Stimulated activated CD4-positive, alpha-beta T cell treated with anti-CD3 and anti-CD28 coated beads, Interleukin-12 subunit alpha, Interleukin-12 subunit beta, amount 100 ng/mL, for 48 hours (primary cell): ENCODE measurements at places on chromosomes 12 and 14.
A peak's percentile ranks its signal among the peaks of the same experiment; 100 is the strongest.

DNA sequence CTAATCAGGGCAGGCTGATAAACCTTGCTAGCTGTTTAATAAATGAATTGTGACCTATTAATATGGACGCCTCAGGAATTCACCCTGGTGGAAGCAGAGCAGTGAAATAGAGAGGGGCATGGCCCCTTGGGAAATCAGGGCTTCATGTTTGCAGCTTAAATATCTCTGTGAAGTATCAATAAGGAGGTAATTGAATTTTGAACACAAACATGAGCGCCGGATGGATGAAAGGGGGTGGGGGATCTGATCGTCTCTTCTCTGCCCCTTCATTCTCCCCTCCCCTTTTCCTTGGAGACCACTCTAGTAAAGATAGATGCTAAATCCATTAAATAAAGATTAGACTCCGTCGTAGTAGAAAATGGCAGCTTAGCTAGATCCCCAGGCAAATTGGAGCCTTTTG is 70.5 kb downstream of the LIN52 start:
- no peak for DNase-seq

DNA sequence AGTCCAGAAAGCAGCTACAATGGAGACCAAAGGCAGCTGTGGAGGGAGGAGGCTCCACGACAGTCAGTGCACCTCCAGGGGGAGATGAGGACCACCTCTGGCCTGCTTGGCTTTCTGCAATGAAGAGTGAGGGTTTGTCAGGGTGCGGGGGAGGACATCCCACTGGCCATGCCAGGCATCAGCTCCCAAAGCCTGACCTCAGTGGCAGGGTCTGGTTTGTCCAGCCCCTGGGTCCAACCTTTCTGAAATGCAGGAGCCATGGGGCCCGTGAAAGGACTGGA is 35.2 kb downstream of the SLC6A12 start:
- no peak for DNase-seq

GRCh38 chr12:71392521-71393145 is 47.0 kb upstream of the LGR5 start:
- no peak for DNase-seq

DNA sequence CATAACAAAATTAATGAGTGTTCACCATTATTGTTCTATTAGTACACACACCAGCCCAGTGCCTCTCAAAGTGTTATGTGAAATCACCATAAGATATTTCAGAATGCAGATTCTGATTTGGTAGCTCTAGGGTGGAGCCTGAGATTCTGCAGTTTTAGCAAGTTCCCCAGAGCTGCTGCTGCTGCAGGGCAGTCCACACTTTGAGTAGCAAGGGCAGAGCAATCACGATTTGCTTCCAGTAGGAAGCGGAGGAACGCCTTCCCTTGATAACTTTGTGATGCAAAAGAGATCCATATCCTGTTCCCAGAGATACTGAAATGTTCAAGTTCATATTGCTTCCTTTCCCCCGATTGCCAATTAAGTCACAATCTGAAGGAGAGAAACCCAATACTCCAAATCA is 57.9 kb downstream of the SLC17A8 start:
- DNase-seq = no peak

DNA sequence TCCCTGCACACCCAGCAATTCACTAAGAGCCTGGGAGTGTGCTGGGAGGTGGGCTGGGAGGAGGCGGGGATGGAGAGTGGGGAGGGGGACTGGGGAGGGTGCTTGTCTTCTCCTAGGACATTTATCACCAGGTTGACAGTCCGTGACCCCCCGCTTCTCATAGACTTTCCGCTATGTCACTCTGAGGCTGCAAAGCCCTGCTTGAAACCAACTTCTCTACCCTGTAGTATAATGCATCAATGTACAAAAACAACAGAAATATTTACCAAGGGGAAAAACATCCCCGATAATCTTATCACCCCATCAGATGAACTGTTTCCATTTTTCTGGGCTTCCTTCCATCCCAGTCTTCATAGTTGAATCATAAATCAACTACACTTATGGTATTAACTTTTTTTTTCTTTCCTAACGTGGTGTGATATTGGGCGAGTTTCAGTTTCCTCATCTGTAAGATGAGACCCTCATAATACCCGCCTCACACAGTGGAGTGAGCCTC is 28.6 kb upstream of the BATF start:
- no peak for DNase-seq

DNA sequence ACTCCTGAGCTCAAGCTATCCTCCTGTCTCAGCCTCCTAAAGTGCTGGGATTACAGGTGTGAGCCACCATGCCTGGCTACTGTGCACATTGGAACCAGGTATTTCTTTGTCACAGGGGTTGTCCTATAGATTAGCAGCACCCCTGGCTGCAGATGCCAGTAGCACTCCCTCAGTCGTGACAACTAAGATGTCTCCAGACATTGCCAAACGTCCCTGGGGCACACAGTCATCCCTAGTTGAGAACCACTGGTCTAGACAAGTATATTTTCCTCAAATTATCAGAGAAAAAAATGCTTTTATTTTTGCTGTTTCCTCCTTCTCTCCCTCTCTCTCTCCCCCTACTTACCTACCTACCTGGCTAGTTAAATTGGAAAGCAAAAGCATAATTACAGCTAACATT is 17.9 kb upstream of the P2RX7 start:
- no peak for DNase-seq

DNA sequence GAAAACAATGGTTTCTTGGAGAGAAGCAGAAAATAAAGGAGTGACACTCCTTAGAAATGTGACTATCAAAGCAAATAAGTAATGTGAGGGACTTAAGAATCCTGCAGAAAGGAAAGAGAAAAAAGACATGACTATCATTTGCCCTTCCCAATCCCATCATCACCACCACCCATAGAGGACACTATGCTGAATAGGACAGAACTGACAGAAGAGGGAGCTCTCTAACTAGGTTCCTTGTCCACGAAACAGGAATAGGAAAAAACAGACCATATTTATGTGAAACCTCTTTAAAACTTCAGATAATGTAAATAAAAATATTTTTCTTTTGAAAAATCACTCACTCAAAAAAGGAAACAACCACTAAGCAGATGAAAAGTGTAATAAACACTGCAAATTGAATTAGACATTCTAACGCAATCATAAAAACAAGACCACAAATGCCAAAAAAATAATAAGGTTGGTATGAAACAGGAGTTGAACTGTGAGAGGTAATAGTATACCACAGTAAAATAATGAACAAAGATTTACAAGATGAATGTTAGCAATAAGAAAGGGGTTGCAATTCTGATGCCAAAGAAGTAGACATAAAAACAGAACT is 24.1 kb downstream of the KLRD1 start:
- no peak for DNase-seq

- no peak for DNase-seq
Measured at GRCh38 chr12:72006766-72007165, 68.1 kb downstream of the TPH2 start.

DNA sequence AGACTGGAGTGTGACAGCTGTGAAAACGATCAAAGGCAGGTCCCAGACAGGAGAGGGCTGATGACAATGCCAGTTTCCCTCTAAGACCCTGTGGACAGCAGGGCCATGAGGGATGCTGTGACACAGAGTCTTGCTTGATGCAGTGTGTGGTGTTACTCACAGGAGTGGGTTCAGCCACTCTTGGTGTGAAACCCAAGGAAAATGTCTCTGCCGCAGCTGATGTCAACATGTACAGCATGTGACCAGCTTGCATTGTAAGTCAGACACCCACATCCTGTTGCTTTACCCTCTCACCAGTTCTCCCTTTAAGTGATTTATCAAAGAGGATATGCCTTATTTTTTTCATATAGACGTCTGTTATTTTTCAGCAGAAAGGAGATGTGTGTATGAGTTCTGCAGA is 268.6 kb downstream of the BTG1 start:
- peak; percentile 76 for DNase-seq

GRCh38 chr14:74551001-74551400 is 57.4 kb downstream of the ISCA2 start:
- no peak for DNase-seq

DNA sequence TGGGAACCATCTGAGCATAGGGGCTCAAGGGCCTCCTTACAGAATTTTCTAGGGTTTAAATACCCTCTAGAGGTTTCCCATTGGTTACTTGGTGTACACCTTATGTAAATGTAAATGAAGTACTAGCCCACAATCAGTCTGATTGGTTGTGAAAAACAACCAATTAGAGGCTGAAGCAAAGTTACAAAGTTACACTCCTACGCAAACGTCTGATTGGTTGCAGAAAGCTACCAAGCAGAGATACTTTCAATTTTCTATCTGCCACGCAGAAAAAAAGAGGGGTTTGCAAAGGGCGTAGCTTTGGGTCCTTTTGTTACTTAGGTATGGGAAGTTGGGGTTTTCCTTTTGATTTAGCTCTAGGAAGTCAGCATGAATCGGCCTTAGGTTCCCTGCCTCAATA is 1.8 kb upstream of the TMEM19 start:
- DNase-seq = no peak

DNA sequence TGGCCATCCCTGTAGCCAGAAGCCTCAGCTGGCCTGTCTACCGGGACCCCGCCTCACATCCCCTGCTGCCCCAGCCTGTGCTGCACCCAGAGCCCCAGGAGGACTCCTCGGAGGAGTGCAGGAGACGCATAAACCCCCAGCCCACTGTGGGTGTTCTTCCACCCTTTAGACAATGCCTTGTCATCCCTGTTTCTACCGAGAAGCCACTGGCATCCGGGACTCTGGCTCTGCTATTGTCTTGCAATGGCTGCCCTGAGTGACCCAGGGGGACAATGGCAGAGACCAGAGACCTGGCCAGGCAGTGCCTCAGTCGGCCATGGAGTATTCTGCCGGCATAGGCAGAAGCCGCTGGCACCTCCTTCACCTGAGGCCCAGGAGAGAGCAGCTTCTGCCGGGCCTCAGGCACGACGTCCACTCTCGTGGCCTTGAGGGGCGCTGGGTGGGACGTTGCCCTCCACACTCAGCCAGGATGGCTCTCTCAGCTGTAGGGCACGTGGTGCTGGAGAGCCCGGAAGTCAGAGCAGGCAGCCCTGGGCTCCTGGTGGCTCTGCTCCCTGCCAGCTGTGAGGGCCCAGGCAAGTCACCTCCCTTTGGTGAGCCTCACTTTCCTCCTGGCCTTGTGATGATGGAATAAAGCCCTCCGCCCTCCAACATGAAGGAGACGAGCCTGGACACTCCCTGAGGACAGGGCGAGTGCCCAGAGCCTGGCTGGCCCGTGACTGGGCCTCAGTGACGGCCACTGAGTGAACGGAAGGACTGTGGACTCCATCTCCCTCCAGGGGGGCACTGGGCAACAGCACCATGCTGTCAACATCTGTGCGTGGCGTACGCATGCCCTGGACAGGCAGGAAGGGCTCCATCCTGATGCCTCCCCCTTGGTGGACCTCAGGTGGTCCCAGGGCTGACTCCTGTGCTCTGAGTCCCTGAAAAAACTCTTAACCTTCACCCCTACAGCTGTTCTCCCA is 41.0 kb downstream of the TRAFD1 start:
- DNase-seq = no peak

GRCh38 chr12:109656743-109657142 is 56.9 kb upstream of the FAM222A start:
- DNase-seq = no peak

DNA sequence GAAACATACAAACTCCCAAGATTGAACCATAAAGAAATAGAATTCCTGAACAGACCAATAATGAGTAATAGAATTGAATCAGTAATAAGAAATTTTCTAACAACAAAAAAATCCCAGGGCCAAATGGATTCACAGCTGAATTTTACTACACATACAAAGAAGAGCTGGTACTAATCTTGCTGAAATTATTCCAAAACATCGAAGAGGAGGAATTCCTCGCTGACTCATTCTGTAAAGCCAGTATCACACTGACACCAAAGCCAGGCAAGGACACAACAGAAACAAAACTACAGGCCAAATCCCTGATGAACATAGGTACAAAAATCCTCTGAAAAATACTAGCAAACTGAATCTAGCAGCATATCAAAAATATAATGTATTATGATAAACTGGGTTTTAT is 367.8 kb upstream of the CLEC14A start:
- no peak for DNase-seq

DNA sequence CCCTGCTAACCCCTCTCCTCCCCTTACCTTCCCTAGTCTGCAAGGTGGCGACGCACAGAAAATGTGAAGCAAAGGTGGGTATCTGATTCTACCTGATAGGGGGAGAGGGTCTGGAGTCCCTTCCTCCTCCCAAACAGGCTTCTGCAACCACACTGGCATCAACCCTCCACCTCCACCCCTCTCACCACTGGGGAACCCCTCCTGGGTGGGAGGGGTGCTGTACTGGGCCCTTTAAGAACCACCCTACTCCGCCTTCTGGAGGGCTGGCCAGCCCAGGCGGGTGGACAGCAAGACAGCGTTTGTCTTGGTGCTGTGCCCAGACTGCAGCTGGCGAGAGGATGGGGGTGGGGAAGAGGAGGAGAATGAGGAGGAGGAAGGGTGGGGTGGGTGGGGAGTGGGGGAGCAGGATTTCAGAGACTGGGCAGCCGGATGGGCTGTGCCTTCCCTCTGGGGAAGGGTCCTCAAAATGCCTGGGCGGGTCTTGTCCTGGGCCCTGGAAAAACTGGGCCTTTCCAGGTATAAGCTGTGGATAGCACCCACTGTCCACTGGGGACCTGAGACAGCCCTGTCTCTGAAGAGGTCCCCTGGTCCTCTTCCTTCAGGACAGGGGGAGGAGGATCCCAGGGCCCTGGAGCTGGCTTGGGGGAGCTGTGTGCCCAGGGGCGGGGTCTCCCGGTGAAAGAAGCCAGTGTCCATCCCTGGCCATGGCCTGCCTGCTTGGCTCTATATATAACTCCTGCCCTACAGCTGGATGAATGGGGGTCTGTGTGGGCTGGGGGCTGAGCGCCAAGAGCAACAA is 2.8 kb downstream of the TNS2 start:
- DNase-seq = no peak

- no peak for DNase-seq
Measured at GRCh38 chr12:39064708-39065107, 159.3 kb upstream of the CPNE8 start.

DNA sequence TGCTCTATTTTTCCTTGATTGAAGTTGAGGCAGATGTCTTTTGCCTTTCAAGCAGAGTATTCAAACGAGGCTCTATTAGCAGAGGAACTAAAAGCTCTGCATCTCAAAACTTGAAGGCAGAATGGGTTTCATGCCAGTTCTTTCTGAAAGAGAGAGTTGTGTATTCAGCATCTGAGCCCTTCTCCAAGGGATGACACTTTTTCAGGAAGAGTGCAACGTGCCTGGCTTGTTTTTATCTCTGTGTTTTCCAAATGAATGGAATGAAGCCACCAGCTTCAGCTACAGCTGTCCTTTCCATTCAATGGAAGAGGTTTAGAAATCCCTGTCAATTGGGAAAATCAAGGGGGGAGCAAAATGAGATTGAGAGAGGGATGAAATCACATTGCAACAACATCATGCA is 14.6 kb downstream of the BEST3 start:
- DNase-seq = no peak

DNA sequence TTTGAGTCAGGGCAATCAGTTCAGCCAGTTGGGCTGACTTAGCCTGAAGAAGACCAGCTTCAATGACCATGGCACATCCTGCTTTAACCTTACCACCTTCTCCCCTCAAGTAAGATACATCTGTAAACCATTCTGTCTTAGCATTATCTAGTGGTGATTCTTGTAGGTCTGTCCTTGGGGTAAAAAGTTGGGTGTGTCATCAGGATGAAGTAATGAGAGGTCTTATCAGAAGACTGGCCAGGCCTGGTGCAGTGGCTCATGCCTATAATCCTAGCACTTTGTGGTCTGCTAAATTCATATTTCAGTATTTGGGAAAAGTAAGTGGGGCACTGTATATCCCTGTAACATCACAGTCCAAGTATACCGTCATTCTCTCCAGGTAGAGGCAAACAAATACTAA is 19.1 kb downstream of the SINHCAF start:
- DNase-seq = no peak

- DNase-seq = no peak
Measured at GRCh38 chr14:38400751-38401150, 144.9 kb upstream of the CLEC14A start.

GRCh38 chr12:857611-858010 is 91.9 kb downstream of the RAD52 start:
- DNase-seq = no peak
